ENCODE measurements at places on chromosomes 3 and 15.

GRCh38 chr3:33439546-33440327 lies 468 bp downstream of the UBP1 start:
- peak; percentile 65 for DNase-seq

DNA sequence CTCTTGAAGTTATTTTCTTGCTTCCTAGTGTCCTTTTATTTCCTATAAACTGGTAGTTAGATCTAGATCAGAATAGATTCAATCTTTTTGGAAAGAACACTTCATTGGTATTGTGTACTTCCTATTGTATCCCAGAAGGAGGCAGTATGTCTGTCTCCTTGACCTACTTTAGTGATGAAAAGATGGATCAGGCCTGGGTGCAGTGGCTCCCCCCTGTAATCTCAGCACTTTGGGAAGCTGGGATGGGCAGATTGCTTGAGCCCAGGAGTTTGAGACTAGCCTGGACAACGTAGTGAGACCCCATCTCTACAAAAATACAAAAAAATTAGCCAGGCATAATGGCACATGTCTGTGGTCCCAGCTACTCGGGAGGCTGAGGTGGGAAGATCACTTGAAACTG lies 12.0 kb downstream of the BSN start:
- DNase-seq: no peak

DNA sequence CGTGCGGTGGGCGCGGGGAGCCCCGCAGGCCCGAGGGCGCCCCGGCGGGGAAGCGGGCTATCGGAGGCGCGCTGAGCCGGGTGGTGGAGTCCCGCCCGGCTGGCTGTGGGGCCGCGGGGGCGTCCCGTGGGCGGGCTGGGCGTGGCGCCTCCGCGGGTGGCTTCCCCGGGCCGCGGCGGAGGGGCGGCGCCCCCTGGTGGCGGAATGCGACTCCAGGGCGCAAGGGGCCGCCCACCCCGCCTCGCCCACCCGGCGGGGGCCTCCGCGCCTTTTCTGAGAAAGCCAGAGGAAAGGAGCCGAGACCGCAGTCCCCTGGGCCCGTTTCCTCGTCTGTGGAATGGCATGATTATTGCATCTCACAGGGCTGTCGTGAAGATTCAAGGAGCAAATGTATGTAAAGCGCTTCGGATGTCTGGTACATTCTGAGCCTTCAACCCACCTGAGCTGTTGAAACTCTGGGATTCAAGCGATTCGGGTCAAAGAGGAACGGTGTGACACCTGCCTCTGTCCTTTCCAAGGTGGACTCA lies 31.9 kb upstream of the RAB6B start:
- DNase-seq: no peak

DNA sequence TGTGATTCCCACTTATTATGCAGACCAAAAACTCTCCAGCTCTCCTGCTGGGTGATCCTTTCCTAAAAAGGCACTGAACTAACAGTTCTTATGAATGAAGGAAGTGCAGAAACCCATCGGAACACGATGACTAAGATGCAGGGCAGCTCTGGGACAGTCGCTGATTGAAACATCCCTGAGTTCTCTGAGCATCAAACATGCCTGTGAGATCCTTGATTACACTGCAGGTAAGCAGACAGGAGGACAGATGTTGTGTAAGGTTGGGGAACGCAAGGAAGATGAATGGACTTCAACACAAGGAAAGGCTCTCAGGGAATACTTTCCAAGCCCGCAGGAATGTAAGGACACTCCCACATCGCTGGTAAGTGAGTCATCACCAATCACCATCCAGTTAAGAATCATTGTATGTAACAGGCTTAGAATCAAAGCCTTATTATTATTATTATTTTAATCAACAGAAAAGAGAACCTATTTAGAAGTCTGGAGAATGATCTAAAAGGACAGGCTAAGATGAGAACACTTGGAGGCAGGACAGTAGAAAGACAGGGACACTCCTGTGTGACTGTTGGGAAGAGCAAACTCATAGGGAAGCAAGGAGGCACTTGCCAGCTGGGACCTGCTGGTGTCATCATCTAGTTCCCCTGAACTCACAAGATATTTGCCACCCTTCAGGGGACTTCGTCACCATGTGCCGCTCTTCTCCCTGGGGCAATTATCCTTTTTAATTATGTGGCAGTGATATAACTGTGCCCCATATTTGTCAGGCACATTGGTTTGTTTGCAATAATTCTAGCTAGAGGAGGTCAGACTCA lies 26.0 kb downstream of the TMEM158 start:
- no peak for DNase-seq

GRCh38 chr3:181711325-181712135 lies at the start of gene SOX2:
Gene SOX2 (plus strand): TSS chr3:181711925. CDS start chr3:181712361, 436 bp downstream.
- peak; percentile 96 for DNase-seq

GRCh38 chr15:93707751-93708150 lies 523.6 kb upstream of the MCTP2 start:
- DNase-seq: no peak

GRCh38 chr3:46954178-46954577 lies 22.4 kb downstream of the CCDC12 start:
- no peak for DNase-seq

GRCh38 chr15:49075881-49076280 lies 29.6 kb upstream of the SECISBP2L start:
- DNase-seq: no peak
